ENCODE measurements at places on chromosomes 12 and 14.

- DNase-seq: no peak
Observed at GRCh38 chr14:29123017-29123416, 356.4 kb downstream of the FOXG1 start.

DNA sequence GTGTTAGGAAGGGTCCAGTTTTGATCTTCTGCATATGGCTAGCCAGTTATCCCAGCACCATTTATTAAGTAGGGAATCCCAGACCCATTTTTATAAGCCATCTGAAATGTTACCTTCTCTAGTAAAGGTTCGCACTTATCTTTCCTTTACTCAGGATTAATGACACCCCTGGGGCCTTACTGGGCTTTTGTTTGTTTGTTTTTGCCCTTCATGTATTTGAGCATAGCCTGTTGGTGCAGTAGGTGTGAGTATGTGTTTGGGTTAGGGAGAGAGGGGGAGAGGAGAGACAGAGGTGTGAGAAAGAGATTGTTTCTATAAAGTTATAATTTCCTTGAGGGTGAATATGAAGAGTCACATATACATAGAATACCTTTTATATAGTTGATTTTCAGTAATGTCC lies 96.9 kb downstream of the AKAP6 start:
- no peak for DNase-seq

- no peak for DNase-seq
Observed at GRCh38 chr14:51852541-51852940, 7.9 kb upstream of the GNG2 start.

GRCh38 chr14:23562822-23563472 lies 4.6 kb downstream of the AP1G2 start:
- peak; percentile 32 for DNase-seq

DNA sequence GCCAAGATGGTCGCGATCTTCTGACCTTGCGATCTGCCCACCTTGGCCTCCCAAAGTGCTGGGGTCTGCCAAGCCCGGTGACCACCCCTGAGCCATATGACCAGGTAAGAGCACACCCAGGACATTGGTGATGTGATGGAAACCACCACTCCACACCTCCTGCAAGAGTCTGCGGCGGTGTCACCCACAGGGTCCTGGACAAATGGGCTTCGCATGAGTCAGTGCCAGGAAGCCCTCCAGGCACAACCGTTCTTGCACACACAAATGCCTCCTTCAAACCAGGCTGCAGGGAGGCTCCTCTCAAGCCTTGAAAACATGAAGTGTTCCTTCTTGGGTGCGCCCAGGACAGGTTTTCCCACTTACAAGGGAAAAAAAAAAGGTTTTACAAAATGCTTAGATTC lies 16.6 kb downstream of the PITPNM2 start:
- no peak for DNase-seq

DNA sequence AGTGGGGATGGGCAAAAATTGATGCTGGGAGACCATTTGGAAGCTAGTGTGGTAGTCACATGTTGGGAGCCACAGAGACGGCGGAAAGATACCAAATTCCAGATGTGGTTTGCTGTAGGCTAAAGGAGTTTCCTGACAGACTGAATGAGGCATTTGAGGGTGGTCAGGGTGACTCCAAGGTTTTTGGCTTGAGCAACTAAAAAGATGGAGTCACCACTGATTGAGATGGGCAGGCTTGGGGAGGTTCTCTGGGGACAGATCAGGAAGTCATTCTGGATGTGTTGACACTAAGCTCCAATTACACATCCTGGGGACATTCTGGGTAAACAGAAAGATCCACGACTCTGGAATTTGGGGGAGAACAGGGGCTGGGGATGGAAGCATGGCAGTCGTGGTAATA lies 15.5 kb upstream of the SERPINA9 start:
- DNase-seq: no peak
